Activated CD4-positive, alpha-beta T cell treated with anti-CD3 and anti-CD28 coated beads, Interleukin-2, amount 50 U/mL, for 16 hours (primary cell): ENCODE measurements at places on chromosomes 2 and 18.

- no peak for DNase-seq
Observed at GRCh38 chr2:47569658-47570475, 166.9 kb downstream of the MSH2 start.

- no peak for DNase-seq
Observed at GRCh38 chr18:26227051-26227670, 916 bp downstream of the TAF4B start.

GRCh38 chr2:15733867-15734673 is 142.4 kb downstream of the DDX1 start:
- no peak for DNase-seq

DNA sequence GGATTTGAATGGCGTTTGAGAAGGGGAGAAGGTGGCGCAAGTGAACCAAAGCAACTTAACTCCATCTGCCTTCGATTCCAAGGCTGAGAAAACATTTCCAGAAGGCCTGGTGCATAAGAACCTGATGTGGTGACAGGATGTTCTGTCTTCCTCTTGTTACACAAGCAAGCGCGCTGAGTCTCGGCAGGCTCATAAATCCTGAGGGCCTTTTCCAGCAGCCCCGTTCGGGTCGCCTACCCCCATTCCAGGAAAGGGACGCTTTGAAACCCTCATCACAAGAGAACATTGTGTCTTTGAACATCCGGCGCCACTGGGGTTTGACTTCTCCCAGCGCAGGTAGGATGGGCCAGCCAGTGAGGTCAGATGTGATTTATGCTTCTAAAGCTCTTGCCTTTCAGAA is 403.5 kb downstream of the SETBP1 start:
- no peak for DNase-seq

DNA sequence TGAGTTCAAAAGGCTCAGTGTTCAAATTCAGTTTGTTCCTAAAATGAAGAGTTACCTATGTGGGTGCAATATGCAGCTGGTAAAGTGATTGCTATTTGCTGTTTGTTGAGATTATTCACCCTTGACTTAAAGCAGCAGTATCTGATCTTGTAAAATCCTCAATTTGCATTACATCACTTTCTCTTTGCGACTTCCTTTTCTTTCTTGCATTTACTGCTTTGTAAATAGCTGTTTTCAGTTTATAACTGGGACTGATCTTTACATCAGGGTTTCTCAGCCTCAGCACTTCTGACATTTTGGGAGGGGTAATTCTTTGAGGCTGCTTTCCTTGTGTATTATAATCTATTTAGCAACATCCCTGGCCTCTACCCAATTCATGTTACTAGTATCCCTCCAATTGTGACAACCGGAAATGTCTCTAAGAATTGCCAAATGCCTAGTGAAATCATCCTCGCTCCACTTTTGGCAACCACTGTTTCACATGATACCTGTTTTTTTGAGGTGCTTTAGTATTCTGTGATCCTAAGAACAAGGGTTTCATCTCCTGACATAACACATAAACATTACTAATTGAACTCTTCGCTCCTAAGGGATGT is 12.1 kb upstream of the ERCC3 start:
- DNase-seq: no peak
